ENCODE measurements at places on chromosomes 6 and 20.
A peak's percentile ranks its signal among the peaks of the same experiment; 100 is the strongest.

- no peak overlapping the region for H3K4me3 ChIP-seq
- H3K4me1 ChIP-seq, result peaks cover 18% of the 10 kb centered on the region
- H3K27me3 ChIP-seq, result no peaks in the 10 kb centered on the region
Observed at GRCh38 chr6:134533991-134534390, 216.1 kb upstream of the SGK1 start.

GRCh38 chr6:137488150-137489045, 5.8 kb downstream of the OLIG3 start:
- peaks cover 15% of the 10 kb centered on the region for H3K4me1 ChIP-seq
- peak overlapping the region; percentile 49 for H3K4me3 ChIP-seq
- H3K36me3 ChIP-seq, result peaks cover 12% of the 10 kb centered on the region
- peak; percentile 23 for ATAC-seq
- H3K27me3 ChIP-seq, result peaks cover 77% of the 10 kb centered on the region

DNA sequence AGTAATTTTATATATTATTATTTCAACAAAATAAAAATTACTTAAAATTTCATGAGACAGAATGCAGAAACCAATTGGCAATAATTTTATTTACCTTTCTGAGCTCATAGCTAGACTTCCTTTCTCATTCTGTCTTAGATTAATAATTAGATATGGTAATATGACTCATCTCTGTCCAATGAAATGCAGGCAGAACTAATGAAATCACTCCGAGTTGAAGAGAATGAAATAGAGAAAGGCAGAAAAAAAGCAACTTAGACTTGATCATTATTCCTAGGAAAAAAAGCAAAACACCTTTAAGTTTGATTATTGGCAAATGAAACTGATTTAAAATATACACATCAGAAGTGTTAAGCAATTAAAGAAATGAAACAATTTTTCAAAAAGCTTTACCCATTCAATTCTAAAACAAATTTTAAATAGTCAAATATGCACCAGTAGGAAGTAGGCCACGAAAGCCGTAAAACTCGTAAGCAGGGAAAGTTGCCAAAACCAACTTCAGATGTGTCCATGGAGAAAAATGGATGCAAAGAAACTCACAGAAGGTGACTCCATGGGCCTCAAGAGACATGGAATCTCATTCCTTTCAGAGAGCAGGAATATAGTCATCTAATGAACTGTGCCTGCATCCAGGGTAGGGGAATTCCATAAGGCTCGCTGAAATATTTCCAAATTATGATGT, 293.8 kb upstream of the RGS17 start:
- H3K27ac ChIP-seq, result no peak overlapping the region
- H3K4me3 ChIP-seq, result no peak overlapping the region
- H3K4me1 ChIP-seq, result no peaks in the 10 kb centered on the region
- no peaks in the 10 kb centered on the region for H3K36me3 ChIP-seq

GRCh38 chr6:36848658-36849441, 9.6 kb upstream of the CPNE5 start:
- no peak overlapping the region for H3K27ac ChIP-seq
- H3K4me3 ChIP-seq, result no peak overlapping the region
- ATAC-seq, result no peak
- peaks cover 21% of the 10 kb centered on the region for H3K36me3 ChIP-seq
- H3K27me3 ChIP-seq, result no peaks in the 10 kb centered on the region

- no peak for ATAC-seq
- peaks cover 10% of the 10 kb centered on the region for H3K4me1 ChIP-seq
- peak overlapping the region; percentile 92 for H3K4me3 ChIP-seq
- peaks cover 5% of the 10 kb centered on the region for H3K27me3 ChIP-seq
Observed at GRCh38 chr6:138106665-138107077, 548 bp downstream of the PERP start.

DNA sequence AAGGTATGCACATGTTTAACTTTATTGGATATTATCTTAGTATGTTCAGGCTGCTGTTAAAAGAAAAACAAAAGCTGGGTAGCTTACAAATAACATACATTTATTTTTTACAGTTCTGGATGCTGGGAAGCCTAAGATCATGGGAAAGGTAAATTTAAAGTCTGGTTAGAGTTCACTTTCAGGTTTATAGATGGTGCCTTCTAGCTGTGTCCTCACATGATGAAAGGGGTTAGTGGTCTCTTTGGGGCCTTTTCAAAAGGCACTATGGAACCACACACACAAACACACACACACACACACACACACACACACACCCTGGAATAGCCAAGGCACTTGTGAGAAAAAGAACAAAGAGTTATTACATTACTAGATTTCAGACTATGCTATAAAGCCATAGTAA, 805.8 kb upstream of the GJE1 start:
- H3K4me3 ChIP-seq, result peak overlapping the region; percentile 26
- no peaks in the 10 kb centered on the region for H3K36me3 ChIP-seq
- ATAC-seq, result no peak
- H3K27me3 ChIP-seq, result no peaks in the 10 kb centered on the region
- H3K27ac ChIP-seq, result peak overlapping the region; percentile 69

- H3K36me3 ChIP-seq, result no peaks in the 10 kb centered on the region
- no peak overlapping the region for H3K27ac ChIP-seq
- no peaks in the 10 kb centered on the region for H3K4me1 ChIP-seq
- ATAC-seq, result no peak
- H3K4me3 ChIP-seq, result no peak overlapping the region
Observed at GRCh38 chr20:13661070-13661685, 22.4 kb upstream of the TASP1 start.

- ATAC-seq, result no peak
- no peak overlapping the region for H3K4me3 ChIP-seq
- no peaks in the 10 kb centered on the region for H3K4me1 ChIP-seq
- no peak overlapping the region for H3K27ac ChIP-seq
Observed at GRCh38 chr6:64221776-64222175, 586.2 kb downstream of the PHF3 start.

- H3K27me3 ChIP-seq, result no peaks in the 10 kb centered on the region
- H3K4me1 ChIP-seq, result peaks cover 22% of the 10 kb centered on the region
- H3K4me3 ChIP-seq, result no peak overlapping the region
- no peak for ATAC-seq
Observed at GRCh38 chr6:157996918-157997702, 15.4 kb downstream of the SYNJ2 start.

- H3K4me1 ChIP-seq, result peaks cover 38% of the 10 kb centered on the region
- peak overlapping the region; percentile 90 for H3K27ac ChIP-seq
- ATAC-seq, result peak; percentile 40
- H3K27me3 ChIP-seq, result no peaks in the 10 kb centered on the region
- H3K36me3 ChIP-seq, result peaks cover 47% of the 10 kb centered on the region
Observed at GRCh38 chr6:85670573-85670972, 27.9 kb upstream of the SYNCRIP start.

GRCh38 chr6:56933650-56934049, 21.3 kb upstream of the BEND6 start:
- peaks cover 23% of the 10 kb centered on the region for H3K27me3 ChIP-seq
- no peaks in the 10 kb centered on the region for H3K4me1 ChIP-seq
- H3K27ac ChIP-seq, result no peak overlapping the region
- no peak for ATAC-seq

DNA sequence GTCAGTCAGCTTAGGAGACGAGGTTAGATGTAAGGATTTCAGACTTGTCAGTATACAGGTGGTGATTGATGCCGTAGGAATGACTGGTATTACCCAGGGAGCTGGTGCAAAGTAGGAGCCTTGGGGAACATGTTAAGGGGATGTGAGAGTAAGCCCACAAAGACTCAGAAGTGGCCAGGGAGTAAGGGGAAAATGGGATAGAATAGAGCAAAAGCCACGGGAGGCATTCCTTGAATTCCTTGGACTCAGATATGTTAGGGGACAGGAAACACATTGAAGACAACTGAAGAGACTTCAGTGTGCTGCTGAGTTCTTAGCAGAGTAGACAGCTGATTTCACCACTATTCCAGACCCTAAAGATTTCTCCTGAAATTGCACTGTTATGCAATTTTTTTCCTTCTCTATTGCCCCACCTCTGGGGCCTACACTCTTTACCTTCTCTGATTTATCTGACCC, 1.2 kb upstream of the ACAT2 start:
- peaks cover 90% of the 10 kb centered on the region for H3K36me3 ChIP-seq
- no peak for ATAC-seq
- no peaks in the 10 kb centered on the region for H3K27me3 ChIP-seq

DNA sequence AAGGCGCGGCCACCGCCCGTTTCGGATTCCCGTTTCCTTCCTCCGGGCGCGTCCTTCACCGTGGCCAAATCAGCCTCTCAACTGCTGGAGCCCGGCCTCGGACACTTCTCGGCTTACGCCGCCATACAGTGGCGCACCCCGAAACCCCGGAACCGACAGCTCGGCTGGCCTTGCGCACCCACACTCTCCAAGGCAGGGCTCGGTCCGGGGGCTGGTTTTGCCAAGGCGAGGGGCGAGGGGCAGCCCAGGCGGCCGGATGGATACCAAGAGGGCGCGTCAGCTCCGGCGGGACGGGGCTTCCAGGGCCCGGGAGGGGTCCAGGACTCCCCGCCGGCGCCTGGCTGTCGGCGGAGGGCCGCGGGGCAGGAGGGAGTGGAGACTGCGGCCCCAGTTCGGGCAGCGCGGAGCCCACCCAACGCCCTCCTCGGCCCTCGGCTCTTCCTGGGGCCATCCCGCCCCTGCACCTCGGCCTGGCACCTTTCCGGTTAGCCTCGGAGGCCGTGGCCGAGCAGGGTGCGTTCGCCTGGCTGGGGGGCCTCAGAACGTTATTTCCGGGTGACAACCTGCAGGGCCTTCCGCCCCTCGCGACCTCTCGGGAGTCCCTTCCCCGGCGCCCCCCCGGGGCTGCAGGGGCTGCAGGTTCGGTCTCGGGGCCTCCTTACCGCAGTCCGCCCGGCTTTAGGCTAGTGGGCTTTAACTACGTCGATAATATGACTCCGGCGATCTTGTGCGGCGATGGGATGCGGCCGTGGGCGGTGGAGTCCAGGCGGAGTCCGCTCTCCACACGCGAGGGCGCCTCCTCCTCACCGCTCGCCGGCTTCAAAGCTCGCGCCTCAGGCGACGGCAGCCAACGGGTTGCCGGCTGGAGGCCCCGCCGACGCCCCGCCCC, 697 bp upstream of the CEP43 start:
- peaks cover 34% of the 10 kb centered on the region for H3K4me1 ChIP-seq
- no peaks in the 10 kb centered on the region for H3K27me3 ChIP-seq
- peak; percentile 4 for ATAC-seq
- H3K27ac ChIP-seq, result no peak overlapping the region

DNA sequence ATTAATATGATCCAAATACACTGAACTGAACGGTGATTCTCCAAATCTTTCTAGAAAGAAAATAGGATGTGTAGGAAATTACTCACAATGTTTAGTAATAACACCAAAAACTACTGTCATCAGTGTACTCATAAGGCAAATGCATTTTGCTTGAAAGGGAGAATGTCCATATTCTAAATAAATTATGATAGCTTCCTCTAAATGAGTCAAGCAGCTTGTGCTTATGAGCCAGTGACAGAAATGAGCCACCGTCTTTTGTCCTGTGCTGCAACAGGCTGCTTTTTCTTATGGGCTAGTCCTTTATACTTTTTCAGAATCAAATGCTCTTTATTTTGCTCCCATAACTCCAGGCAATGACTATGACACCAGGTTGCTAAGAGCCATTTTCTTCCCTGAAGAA, 4.5 kb upstream of the ZNF451 start:
- no peak overlapping the region for H3K4me3 ChIP-seq
- H3K4me1 ChIP-seq, result peaks cover 6% of the 10 kb centered on the region
- H3K27ac ChIP-seq, result no peak overlapping the region
- no peaks in the 10 kb centered on the region for H3K27me3 ChIP-seq
- ATAC-seq, result no peak
- no peaks in the 10 kb centered on the region for H3K36me3 ChIP-seq

DNA sequence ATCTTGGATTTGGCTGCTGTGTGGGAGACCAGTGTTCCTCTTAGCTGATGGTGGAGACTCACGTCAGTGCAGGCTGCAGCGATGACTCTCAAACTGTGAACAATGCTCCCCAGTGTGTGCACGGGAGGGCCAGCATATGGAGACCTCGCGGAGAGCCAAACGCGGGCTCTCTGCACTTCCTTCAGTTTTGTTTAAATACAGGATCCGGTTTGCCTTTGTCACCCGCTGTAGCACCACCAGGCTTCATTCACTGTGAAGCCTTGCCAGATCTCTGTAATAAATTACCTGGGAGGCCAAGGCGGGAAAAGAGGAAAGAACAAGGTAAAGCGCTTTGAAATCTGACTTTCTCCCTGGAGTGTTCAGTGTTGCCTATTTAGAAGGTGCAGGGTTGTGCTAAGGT, 30.7 kb upstream of the TMEM14A start:
- ATAC-seq, result no peak
- H3K4me1 ChIP-seq, result peaks cover 4% of the 10 kb centered on the region
- H3K36me3 ChIP-seq, result no peaks in the 10 kb centered on the region
- peak overlapping the region; percentile 16 for H3K27ac ChIP-seq
- H3K4me3 ChIP-seq, result no peak overlapping the region

DNA sequence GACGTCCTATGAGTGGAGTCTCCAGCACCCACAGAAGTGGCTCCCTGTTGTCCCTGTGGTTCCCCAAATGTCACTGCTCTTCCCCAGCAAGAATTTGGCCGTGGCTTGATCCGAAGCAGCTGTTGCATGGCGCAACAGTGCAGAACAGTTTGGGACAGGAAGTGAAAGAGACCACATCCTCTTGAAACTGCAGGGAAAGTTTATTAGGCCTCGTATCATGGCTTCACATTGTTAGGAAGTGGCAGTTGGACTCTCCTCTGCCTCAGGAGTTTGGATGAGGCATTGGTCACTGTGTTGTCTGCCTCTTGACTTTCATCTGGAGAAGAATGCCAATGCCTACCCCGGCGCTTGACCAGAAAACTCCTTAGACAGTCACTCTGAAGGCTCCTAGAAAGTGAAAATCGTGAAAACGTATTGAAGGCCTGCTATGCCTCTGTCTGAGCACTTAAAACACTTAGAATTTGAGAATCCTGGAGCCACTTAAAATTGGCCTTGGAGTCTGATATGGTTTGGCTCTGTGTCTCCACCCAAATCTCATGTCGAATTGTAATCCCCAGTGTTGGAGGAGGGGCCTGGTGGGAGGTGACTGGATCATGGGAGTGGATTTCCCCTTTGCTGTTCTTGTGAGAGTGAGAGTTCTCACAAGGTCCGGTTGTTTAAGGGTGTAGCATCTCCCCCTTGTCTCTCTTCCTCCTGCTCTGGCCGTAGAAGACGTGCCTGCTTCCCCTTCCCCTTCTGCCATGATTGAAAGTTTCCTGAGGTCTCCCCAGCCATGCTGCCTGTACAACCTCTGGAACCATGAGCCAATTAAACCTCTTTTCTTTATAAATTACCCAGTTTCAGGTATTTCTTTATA, 334.9 kb upstream of the JARID2 start:
- peak; percentile 53 for ATAC-seq
- peak overlapping the region; percentile 79 for H3K27ac ChIP-seq
- no peaks in the 10 kb centered on the region for H3K36me3 ChIP-seq
- peak overlapping the region; percentile 61 for H3K4me3 ChIP-seq
- H3K4me1 ChIP-seq, result peaks cover 23% of the 10 kb centered on the region

GRCh38 chr6:29227235-29227634, 56.5 kb downstream of the OR2J2 start:
- H3K36me3 ChIP-seq, result no peaks in the 10 kb centered on the region
- no peak overlapping the region for H3K27ac ChIP-seq
- no peak for ATAC-seq
